ENCODE measurements at places on chromosomes 4 and X. TPM values are rescaled to one million over a fixed set of nuclear protein-coding genes. Genes with fewer than 3 reads are reported as not detected.

The DCAF12L1 gene
- not detected for total RNA-seq

The NUP62CL gene
- total RNA-seq: not detected

The FBXW7 gene
- 28.7 TPM for total RNA-seq

The MTNR1A gene
- not detected for total RNA-seq

The ZNF711 gene
- total RNA-seq: 0.37 TPM

The ITIH6 gene
- not detected for total RNA-seq

The GRIA2 gene
- total RNA-seq: 0.15 TPM

The LONRF3 gene
- total RNA-seq: 29.4 TPM

The GNRHR gene
- not detected for total RNA-seq
